Cortex of kidney (tissue), 1 donor: ENCODE measurements at places on chromosomes 11 and 22.

GRCh38 chr11:114340311-114341131 is 44.3 kb downstream of the NNMT start:
- DNase-seq, result no peak

DNA sequence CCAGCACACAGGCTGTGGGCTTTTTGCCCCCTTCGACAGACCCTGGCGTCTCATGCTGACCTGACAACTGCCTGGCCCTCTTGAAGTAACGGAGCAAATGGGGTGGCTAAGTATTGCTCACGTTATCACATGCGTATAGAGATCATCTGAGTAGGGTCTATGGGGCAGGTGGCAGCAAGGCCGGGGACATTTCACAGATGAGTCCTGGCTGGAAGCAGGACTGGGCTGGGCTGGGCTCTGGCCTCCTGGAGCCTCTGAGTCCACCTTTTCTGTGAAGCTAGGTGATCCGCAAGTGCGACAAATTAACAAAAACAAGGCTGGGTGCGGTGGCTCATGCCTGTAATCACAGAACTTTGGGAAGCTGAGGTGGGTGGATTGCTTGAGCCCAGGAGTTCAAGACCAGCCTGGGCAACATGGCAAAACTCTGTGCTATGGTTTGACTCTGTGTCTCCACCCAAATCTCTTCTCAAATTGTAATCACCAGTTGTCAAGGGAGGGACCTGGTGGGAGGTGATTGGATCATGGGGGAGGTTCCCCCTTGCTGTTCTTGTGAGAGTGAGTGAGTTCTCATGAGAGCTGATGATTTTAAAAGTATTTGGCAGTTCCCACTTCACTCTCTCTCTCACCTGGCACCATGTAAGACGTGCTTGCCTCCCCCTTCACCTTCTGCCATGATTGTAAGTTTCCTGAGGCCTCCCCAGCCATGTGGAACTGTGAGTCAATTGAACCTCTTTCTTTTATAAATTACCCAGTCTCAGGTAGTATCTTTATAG is 122.0 kb downstream of the MPPED1 start:
- DNase-seq, result no peak

GRCh38 chr11:109088086-109088485 is 333.9 kb upstream of the C11orf87 start:
- no peak for DNase-seq

DNA sequence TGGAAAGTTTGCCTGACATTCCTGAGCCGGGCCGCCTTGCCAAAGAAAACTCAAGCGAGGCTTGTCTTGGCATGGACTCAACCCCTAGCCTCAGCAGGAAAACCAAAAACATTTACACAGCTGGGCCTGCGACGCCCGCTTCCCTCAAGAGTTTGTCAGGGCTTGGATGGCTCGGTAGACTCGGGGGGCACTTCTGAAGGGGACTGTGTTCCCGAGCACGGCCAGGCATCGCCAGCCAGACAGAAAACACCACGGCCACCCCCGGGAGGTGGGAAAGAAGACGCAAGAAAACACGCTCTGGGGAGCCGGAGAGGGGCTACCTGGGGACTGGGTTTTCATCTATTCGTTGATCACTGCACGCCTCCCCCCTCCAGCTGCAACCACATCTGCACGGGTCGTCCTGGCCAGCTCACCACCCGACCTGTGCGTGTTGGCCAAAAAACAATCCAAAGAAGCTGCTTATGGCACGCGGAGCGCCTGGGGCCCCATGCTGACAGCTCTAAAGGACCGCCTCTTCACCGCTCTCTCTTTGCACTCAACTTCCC is 380.7 kb downstream of the MN1 start:
- DNase-seq, result no peak

GRCh38 chr11:23988381-23989006 is 508.4 kb upstream of the LUZP2 start:
- no peak for DNase-seq

DNA sequence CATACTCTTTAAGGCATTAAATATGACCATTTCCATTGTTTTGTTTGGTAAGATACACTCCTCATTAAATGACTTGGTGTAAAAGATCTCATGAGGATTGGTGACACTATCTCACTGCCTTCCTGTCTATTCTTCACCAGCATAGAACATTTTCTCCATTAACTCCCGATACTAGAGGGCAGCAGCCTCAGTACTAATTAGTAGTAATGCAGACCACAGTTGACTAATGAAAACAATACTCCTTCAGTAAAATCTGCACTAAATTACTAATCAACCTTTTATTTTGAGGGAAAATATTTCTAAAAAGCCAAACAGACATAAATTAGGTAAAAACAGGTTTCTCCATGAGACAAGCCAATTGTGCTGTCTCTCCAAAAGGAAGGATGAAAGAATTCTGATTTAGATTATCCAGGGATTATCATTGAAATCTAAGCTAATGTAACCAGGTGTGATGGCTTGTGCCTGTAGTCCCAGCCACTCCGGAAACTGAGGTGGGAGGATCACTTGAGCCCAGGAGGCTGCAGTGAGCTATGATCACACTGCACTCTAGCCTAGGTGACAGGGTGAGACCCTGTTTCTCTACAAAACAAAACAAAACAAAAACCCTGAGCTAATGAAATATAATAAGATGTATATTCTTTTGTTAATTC is 9.4 kb downstream of the PGM2L1 start:
- no peak for DNase-seq

DNA sequence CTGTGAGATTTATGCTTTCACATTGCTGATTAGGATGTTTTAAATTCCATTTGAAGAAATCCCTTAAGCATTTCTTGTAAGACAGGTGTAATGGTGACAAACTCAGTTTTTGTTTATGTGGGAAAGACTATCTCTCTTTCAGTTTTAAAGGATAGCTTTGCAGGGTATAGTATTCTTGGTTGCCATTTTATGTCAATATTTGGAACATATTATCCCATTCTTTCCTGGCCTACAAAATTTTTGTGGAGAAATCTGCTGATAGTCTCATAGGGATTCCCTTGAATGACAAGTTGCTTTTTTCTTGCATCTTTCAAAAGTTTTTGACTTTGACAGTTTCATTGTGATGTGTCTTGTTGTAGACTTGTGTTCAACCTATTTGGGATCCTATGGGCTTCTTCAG is 28.8 kb downstream of the NAGA start:
- no peak for DNase-seq

- DNase-seq, result no peak
Observed at GRCh38 chr22:48905206-48905975, 922.3 kb downstream of the BRD1 start.

DNA sequence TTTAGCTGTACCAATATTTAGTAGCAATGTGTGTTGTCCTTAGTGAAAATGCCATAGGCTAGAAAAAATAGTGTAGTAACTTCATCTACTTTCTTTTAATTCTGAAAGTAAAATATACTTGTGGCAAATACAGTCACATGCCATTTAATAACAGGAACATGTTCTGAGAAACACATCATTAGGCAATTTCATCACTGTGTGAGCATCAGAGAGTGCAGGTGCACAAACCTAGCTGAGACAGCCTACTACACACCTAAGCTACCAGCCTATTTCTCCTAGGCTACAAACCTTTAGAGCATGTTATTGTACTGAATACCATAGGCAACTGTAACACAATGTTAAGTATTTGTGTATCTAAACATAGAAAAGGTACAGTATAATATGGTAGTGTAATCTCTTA is 127.0 kb upstream of the PITPNB start:
- no peak for DNase-seq

GRCh38 chr11:1090600-1091331 is 16.1 kb downstream of the MUC2 start:
- DNase-seq, result no peak

DNA sequence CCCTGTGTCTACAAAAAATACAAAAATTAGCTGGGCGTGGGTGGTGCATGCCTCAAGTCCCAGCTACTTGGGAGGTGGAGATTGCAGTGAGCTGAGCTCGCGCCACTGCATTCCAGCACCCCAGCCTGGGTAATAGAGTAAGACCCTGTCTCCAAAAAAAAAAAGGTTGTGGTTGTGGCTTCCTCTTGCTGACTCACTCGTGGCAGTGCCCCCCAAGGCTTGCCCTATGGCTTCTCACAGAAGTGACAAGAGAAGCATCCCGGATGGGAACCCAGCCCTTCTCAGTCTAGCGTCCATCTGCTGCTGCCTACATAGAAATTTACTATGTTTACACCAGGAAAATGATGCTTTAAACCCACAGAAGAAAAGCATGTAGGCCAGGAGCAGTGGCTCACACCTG is 68.5 kb upstream of the PITPNB start:
- no peak for DNase-seq

DNA sequence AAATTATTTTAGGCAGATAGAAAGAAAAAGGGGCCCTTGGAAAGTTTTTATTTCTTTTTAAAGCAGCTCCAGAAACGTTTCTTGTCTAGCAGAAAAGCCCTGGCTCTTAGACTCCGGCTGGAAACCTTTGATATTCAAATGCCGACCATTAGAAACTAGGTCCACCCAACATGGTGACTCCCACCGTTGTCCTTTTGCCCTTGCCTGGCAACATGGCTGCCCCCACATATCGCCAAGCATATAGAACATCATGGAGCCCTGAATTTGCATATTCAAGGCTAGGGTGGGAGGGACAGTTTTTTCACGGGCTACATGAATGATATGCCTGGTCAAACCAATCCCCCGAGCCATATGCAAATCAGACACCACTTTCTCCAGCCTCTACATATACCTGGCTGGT is 1379.0 kb downstream of the LRRC4C start:
- DNase-seq, result no peak

GRCh38 chr11:86488553-86488952 is 113.9 kb downstream of the CCDC81 start:
- no peak for DNase-seq

GRCh38 chr11:90218606-90219005 is 4.2 kb downstream of the CHORDC1 start:
- no peak for DNase-seq

- DNase-seq, result no peak
Observed at GRCh38 chr11:14119357-14119756, 156.8 kb downstream of the SPON1 start.

DNA sequence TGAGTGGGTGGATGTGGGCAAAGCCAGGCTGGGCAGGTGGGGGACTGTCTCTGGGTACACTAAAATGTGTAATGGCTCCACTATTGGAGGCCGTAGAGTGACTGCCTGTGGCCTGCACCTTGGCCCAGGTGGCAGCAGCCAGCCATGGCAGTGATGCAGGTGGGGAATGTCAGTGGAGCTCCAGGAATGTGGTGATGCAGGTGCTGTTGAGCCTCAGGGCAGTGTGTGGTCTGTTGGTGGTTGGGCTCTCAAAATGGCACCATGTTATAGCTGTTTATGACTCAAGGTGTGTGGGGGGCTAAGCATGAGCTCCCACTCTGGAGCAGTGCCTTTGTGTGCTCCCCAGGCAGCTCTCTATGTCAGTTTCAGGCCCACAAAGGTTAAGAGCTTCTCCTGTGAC is 40.2 kb upstream of the CCDC90B start:
- no peak for DNase-seq

- no peak for DNase-seq
Observed at GRCh38 chr11:14029971-14030920, 67.7 kb downstream of the SPON1 start.

- no peak for DNase-seq
Observed at GRCh38 chr11:77038029-77038824, 4.0 kb downstream of the B3GNT6 start.

- no peak for DNase-seq
Observed at GRCh38 chr22:50544078-50544745, 1.5 kb upstream of the KLHDC7B start.

DNA sequence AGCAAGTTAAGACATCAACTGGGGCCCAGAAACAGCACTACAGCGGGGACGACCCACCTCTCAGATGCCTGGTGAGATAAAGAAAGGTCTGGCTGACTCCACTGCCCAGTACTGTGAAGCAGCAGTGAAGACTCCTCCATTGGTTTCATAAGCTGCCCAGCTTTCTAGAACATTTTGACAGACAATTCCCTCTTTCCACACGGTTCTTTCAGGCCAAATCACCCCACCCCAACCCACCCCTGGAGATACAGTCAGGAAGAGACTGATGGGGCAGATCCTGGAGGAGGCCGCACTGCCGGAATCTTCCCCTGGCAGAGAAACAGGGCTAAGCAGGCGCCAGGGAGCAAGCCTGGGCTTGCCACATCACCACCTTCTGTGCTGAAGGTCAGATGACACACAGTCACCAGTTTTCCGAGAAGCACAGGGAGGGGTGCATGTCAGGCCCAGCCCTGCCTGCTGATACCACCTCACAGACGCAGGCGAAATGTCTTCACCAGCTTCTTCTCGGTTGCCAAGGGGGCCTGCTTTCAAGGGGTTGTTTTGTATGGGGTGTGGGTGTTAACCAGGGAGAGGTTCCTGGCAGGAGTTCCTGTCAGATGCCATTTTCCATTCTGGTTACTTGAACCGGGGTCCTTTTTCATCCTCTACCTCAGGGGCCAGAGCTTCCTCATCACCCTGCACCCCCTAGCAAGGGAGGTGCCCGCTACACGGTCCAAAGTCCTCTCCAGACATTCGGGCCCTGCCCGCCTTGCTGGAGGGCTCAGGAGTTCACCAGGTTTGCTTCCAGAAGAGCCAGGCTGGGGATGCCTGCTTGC is 1.4 kb upstream of the NEAT1 start:
- no peak for DNase-seq

DNA sequence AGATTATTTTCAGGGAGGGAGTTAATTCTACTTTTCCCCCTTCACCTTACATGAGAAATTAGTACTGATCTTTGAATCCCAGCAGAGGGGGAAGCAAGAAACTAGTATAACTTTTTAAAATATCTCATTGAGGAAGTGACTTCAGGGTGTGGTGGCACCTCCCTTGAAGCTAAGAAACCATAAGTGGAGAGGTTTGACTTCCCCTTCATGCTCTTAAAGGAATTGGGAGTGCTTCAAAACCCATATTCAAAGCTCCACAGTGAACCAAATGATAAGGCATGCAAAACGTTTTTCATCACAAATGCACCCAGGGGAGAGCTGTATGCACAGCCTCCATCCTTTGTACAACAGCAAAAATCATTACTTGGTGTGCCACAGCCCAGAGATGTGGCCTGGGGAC is 540 bp downstream of the MS4A14 start:
- DNase-seq, result no peak

DNA sequence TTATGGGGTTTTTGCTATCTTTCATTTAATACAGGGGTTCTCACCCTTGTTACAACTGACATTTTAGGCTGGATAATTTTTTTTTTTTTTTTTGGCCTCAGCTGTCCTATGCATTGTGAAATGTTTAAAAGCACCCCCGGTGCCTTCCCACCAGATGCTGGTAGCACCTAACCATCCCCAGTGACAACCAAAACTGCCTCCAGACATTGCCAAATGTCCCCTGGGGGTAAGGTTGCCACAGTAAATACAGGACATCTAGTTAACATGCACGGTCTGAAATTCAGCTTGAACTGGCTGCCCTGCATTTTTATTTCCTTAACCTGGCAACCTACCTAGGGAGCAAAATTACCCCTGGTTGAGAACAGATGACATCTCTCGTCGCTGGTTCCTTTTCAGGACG is 72.4 kb downstream of the CYTH4 start:
- DNase-seq, result no peak

GRCh38 chr11:75504501-75504900 is 21.2 kb downstream of the GDPD5 start:
- no peak for DNase-seq

DNA sequence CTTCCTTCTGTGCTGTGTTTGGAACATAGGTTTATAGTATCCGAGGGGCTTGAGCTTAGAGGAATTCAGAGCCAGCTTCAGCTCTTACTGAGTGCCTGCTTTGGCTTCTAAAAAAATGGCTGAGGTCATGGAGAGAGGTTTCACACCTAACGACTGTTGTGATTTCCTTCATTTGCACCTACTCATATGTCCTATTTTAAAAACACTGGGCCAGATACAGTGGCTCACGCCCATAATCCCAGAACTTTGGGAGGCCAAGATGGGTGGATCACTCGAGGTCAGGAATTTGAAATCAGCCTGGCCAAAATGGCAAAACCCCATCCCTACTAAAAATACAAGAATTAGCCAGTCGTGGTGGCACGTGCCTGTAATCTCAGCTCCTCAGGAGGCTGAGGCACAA is 38.3 kb upstream of the SYT13 start:
- DNase-seq, result no peak
